ENCODE measurements at places on chromosomes 6 and 20.

- DNase-seq = no peak
Observed at GRCh38 chr6:7045331-7045730, 62.4 kb upstream of the RREB1 start.

GRCh38 chr6:131615275-131615674 lies 12.8 kb downstream of the MED23 start:
- no peak for DNase-seq

- no peak for DNase-seq
Observed at GRCh38 chr6:137657351-137657911, 163.2 kb upstream of the OLIG3 start.

DNA sequence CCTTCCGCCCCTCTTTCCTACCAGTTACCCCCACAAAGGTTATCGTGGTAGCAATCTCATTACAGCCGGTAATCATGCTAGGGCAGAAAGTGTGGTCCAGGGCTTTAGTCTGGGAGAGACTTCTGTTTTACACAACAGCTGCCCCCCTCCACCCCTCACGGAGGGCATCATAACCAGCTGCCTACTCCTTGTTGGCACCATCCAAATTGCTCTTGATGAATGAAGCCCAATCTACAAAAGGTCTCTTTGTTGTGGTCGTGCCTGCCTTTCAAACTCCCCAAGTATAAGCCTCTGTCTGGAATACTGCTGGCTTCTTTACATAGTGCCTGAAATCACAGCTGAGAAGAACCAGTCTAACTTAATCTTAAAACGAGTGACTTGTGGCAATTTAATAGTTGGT lies 157.9 kb downstream of the INSM1 start:
- DNase-seq = no peak

GRCh38 chr6:131629651-131630050 lies 1.6 kb upstream of the MED23 start:
- no peak for DNase-seq

GRCh38 chr6:157491571-157492232 lies 110.7 kb downstream of the ZDHHC14 start:
- DNase-seq = no peak

GRCh38 chr20:23697947-23698346 lies 9.1 kb upstream of the CST4 start:
- no peak for DNase-seq

- no peak for DNase-seq
Observed at GRCh38 chr6:78397499-78397898, 469.9 kb upstream of the IRAK1BP1 start.

DNA sequence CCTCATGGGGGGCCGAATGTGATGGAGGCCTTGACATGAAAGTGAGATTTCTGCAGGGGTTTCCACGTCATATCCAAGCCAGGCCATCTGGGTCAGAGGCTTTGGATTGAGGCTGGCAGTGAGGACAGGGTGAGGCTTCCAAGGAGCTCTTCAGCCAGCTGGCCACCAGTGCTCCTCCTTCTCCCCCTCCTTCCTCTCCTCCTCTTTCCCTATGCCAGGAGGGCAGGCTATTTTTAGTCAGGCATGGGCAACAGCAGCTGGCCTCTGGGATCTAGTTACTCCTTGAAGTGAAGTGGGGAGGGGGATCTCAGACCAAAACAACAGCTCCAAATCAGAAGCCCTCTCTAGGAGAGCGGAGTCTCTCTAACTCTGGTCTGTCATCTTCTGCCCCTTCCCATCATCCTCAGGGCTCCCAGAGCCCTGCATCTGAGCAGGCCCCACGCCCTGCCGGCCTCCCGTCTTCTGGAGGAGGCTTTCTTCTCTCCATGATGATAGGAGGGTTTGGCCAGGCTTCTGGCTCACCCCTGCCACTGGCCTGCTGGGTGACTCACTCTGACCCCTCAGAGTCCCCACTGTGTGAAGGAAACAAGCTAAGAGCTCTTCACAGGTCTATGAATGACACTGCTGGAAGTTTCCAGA lies 612 bp downstream of the TNNC2 start:
- no peak for DNase-seq

DNA sequence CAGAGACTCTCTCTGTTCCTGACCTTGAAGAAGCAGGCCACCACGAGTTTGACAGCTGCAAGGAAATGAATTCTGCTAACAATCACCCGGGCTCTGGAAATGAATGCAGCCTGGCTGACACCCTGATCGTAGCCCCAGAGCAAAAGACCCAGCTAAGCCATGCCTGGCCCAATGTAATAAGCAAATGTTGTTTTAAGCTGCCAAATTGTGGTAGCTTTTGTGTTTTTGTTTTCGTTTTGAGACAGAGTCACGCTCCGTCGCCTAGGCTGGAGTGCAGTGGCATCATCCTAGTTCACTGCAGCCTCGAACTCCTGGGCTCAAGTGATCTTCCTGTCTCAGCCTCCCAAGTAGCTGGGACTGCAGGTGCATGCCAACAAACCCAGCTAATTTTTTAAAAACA lies 3.3 kb upstream of the OXT start:
- DNase-seq = no peak

- DNase-seq = no peak
Observed at GRCh38 chr6:63677282-63677681, 41.7 kb downstream of the PHF3 start.

DNA sequence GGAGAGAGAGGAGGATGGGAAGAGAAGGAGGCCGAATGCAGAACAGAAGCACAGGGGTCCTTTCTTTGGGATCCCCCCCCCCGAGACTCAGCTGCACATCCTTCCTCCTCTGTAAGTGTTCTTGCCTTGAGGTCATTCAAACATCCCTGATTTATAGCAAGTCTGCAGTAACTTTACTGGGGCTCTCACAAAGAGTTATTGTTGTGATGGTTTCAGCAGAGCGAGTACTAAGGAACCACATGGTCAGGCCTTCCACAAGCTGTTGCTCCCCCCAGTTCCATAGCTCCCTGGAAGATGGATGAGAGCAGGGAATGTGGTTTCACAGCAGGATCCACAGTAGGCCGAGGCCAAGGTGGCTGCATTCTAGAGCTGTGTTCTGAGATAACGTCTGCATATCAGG lies 351.4 kb upstream of the CDH4 start:
- no peak for DNase-seq

DNA sequence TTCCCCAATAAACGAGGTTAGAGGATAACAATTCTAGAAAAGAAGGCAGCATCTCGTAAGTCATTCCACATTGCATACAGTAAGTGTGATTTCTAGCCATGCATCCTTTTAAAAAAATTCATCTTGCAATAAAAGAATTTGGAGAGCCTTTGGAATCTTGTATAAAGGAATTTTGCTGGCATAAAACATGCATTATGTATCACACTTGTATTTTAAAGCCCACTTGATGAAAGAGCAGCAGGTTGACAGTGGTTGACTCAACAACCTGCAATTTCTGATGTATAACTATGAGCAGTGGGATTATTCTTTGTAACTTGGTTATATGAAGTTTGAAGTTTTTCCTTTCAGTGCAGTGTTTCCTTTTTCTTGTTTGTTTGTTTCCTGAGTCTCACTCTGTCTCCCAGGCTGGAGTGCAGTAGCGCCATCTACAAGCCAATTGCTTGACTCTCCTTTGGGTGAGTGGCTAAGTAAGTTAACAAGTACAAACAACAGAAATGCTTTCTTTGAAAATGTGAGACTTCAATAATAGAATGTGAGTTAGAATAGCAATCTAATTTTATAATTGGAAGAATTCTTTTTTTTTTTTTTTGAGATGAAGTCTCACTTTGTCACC lies 39.9 kb downstream of the JARID2 start:
- DNase-seq = no peak

DNA sequence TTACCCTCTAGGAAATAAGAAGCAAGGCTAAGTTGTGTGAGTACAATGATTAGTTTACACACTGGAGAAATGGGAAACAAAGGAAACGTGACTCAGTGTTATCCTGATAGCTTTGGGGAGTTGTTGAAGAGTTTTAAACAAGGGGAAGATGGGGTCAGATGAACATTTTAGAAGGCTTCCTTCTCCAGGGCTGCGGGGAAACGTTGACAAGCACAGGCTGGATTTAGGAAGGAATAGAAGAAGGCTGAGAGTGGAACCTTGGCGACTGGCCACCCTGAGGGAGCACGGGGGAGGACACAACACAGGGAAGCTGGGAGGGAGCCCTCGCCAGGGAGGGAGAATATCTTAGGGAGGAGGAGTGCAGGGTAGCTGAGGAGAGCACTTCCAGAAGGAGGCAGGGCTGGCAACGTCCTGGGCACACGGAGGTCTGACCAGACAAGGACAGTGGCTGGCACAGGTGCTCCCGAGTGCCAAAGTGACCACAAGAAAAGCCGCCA lies 134.7 kb downstream of the AIG1 start:
- no peak for DNase-seq

DNA sequence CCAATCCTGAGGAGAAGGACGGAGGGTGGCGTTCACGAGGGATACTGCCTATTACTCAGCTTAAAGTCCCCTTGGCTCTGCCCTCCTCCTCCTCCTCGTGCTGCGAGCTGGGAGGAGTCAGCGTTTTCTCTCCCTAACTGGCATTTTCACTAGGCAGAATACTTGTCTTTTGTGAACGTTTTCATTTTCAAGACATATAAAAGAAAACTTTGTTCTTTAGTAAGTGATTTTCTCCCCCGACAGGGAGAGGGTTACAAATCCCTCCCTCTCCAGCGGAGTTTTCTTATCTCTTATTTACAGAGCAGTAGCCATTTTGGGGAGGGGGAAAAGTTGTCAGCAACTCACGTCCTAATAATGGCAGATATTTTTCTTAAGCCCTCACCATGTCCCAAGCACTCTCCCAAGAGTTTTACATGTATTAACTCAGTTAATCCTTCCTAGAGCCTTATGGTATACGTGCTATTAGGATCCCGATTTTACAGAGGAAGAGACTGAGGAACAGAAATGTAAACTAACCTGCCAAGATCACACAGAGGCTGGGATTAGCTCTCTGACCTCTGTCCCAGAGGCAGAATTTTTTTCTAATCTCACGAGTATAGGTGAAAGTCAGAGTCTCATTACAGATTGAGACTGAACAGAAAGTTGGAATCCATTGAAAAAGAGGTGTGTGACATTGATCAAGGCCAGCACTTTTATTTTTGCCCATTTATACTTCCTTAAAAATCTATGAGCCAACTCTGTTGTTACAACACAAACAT lies 30.0 kb upstream of the ZNF217 start:
- peak; percentile 59 for DNase-seq

- DNase-seq = no peak
Observed at GRCh38 chr6:125001684-125002405, 39.6 kb downstream of the RNF217 start.

DNA sequence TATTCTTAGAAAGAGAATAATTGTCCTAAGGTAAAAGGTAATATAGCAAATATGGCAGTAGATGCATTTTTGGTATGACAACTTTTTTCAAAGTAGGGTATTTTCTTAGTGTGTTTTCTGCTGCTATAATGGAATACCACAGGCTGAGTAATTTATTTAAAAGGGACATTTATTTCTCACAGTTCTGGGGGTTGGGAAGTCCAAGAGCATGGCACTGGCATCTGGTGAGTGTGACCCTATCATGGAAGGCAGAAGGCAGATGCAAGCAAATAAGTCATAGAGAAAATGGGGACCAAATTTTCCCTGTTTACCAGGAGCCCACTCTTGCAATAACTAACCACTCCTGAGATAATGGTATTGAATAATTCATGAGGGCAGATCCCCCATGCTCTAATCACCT lies 922.5 kb upstream of the MAN1A1 start:
- DNase-seq = no peak

DNA sequence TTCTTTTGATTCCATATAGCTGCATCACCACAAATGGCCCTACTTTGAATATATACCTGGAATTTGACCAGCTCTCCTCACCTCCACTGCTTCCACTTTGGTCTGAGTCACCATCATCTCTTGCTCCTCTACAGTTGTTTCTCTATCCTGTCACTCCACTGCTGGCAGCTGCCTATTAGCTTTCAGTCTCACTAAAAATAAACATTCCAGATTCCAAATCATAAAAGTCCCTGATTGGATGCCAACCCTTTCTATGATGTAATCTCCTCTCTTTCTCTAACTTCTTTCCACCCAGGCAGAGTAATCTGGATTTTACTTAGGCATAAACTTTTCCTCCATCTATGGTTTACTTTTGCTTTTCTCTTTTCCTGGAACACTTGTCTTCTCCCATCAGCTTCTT lies 49.1 kb downstream of the RFPL4B start:
- DNase-seq = no peak

DNA sequence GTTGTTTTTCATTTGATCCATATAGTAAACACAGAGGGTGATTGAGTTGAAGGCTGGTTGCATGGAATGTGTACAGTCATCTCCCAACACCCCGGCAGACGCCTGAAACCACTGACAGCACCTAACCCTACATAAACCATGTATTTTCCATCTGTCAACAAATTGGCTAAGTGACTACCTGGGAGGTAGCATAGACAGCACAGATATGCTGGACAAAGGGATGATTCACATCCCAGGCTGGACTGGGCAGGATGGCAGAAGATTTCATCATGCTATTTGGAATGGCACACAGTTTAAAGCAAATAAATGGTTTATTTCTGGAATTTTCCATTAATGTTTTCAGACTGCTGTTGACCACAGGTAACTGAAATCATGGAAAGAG lies 4.4 kb upstream of the VIP start:
- DNase-seq = no peak

DNA sequence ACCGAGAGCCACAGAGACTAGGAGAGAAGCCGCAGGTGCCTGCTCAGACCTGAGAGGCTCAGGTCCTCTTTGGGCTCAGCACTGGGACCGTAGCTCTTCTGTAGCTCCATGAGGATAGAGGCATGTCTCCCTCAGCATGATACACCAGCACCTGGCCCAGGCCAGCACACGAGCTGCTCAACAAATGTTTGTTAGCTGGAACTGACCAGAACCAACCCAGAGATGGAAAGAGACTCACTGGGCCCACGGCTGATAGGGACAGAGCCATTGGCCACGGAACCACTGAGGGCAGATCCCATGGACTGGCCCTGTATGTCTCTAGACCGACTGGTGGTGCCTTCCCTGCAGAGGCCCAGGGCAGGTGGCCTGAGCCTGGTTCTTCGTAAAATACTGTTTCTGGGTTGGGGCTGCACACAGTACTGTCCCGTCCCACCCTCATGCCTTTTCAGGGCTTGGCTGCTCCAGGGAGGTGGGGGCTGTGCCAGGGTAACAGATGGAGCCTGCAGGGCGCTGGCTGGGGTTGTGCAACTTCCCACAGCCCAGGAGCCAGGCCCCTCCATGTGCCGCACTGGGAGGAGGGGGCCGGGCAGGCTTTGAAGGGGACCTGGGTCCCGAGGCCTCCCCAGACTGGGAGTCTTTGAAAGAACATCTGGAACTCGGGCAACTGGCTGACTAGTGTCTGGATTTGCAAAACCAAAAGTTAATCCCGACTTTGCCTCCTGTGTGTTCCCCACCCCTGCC lies 5.2 kb downstream of the C20orf204 start:
- no peak for DNase-seq
